Naive thymus-derived CD8-positive, alpha-beta T cell (primary cell): ENCODE measurements at places on chromosomes 13 and 19. TPM values are rescaled to one million over a fixed set of nuclear protein-coding genes. Genes with fewer than 3 reads are reported as not detected.

DNA sequence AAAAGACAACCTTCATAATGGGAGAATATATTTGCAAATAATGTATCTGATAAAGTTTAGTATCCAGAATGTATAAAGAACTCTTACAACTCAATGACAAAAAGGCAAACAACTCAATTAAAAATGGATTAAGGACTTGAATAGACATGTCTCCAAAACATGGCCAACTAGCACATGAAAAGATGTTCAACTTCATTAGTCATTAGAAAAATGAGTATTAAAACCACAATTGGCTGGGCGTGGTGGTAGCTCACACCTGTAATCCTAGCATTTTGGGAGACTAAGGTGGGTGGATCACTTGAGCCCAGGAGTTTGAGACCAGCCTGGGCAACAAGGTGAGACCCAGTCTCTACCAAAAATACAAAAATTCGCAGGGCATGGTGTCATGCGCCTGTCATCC lies 18.8 kb upstream of the ZMYM5 start:
- DNase-seq: no peak

GRCh38 chr13:38872693-38873092 lies 117.9 kb downstream of the STOML3 start:
- peak; percentile 30 for DNase-seq

DNA sequence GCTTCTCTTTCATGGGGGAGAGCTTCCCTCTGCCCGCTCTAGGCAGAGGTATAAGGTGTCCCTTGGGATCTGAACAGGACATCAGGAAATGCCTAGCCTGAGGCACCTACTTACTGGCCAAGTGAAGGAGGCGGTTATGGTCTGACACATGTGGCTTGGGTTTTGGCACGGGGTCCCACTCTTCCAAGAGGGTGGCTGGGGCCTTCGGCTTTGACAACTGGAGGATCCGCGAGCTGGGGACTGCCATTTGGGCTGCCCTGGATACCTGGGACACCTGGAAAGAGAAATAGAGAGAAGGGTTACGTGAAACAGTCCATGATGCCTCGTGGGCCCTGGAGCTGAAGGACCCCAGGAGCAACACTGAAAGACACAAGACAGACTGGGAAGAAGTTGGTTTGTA lies 22.4 kb upstream of the MIER2 start:
- no peak for DNase-seq

NCLN gene
- 23.9 TPM for polyA plus RNA-seq

DNA sequence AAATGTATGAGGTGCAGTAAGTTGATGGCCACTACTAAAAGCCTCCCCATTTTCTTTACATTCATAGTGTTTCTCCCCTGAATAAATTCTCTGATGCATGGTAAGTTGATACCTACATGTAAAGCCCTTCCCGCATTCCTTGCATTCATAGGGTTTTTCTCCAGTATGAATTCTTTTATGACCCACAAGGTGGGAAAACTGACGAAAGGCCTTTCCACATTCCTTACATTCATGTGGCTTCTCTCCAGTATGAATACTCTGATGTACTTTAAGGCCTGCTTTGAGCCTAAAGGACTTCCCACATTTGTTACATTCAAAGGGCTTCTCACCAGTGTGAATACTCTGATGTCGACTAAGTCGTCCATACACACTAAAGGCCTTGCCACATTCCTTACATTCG lies 20.5 kb downstream of the ZNF607 start:
- DNase-seq: no peak

- DNase-seq: peak; percentile 46
These were observed 20.5 kb upstream of the STRN4 start for GRCh38 chr19:46766569-46767317.

DPRX gene
- not detected for polyA plus RNA-seq

GRCh38 chr19:19064811-19065745 lies 1.3 kb downstream of the SLC25A42 start:
- peak; percentile 9 for DNase-seq

ACP7 gene
- polyA plus RNA-seq: not detected

GRCh38 chr19:34308381-34309367 lies 54.3 kb downstream of the GARRE1 start:
- DNase-seq: peak; percentile 46

DNA sequence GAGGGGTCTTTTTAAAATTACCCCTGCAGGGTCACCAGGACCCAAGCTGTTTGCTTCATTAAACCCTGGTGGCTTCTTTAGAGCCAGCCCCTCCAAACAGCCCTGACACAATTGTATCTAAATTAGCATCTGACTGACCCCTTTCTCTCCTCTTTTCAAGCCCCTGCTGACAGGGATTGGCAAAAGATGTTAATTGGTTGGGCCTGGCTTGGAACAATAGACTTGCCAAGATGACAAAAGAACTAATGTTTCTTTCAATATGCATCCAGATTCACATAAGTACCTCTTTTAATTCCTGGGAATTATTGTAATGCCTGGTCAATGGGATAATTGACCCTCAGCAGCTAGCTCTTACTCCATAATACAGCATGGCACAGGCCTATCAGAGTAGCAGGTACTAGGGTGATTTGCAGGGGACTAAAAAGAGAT lies 140.8 kb downstream of the SHISA2 start:
- DNase-seq: no peak

DNA sequence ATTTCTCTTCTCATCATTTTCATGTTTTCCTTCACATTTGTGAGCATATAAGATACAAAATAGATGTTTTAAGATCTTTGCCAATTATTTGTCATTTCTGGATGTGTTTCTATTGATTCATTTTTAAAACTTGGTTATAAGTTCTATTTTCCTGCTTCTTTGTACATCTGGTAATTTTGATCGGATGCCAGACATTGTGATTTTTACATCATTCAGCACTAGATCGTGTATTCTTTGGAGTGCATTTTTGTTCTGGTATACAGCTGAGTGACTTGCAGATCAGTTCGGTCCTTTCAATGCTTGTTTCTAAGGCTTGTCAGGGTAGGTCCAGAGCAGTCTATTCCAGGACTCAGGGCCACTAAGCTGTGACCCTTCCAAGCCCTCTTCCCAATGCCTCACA lies 198.2 kb downstream of the KLF12 start:
- no peak for DNase-seq

PCP2 gene
- polyA plus RNA-seq: 0.76 TPM

DNA sequence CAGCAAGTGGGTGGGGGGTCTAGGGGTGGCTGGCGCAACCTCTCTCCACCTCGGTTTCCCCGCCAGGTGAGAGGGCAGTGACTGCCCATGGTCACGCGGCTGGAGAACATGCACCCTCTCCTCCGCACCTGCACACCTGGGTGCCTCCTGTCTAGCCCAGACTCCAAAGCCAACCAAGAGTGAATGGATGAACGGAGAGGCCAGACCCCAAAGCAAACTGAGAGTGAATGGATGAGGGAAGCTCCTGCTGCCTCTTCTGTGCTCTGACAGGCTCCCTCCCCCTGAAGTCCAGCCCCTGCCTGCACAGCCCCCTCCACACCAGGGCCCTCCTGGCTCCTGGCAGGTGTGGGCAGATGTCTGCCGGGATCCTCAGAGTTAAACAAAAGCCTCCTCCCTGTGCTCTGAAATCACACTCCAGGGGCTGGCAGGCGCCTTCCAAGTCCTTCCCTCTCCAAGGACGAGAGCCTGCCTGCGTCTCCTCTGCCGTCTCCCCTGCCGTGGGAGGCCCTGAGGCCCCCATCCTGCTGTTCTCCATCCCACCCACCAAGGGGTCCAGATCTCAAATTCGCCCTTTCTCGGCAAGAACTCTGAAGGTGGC lies 2.2 kb downstream of the SBNO2 start:
- no peak for DNase-seq

DNA sequence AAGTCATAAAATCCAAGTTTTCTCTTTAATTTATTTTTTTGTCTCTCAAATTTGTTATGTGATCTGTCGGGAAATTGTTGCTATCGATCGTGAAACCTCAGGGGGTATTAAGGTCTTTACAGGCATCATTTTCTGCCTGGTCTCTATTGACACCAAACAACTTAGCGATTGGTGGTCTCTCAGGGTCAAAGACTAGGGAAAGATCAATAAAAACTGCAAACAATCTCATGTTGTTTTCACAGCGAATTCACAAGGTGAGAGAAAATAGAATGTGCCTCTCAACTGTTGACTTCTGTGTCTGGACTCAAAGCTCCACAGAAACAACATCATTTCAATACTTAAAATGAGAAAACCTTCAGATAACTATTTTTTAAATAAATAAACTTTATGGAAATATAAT lies 645.4 kb upstream of the MIR17HG start:
- DNase-seq: no peak

- DNase-seq: no peak
These were observed 686.7 kb downstream of the DIAPH3 start for GRCh38 chr13:59477011-59477410.

N4BP2L2 gene
- 126 TPM for polyA plus RNA-seq

- no peak for DNase-seq
These were observed 402.3 kb upstream of the SLITRK6 start for GRCh38 chr13:86201477-86201876.

DNA sequence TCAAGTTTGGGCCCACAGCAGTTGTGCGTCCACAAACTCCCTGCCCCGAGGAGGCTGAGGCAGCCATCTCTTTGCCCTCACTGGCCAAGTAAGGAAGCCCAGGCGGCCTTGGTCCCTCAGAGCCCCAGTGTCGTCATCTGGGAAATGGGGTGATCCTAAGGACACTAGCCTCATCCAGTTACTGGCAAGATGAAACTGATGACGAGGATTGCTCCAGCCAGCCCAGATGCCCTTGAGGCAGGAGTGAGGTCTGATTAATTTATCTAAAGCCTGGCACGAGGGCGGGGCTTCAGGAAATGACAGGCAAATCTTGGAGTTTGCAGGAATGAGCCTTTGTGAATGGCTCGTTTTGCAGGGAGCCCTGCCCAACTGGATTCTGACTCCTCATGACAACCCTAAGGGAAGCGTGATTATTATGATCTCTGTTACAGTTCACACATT lies 5.6 kb downstream of the LIPE start:
- no peak for DNase-seq

DNA sequence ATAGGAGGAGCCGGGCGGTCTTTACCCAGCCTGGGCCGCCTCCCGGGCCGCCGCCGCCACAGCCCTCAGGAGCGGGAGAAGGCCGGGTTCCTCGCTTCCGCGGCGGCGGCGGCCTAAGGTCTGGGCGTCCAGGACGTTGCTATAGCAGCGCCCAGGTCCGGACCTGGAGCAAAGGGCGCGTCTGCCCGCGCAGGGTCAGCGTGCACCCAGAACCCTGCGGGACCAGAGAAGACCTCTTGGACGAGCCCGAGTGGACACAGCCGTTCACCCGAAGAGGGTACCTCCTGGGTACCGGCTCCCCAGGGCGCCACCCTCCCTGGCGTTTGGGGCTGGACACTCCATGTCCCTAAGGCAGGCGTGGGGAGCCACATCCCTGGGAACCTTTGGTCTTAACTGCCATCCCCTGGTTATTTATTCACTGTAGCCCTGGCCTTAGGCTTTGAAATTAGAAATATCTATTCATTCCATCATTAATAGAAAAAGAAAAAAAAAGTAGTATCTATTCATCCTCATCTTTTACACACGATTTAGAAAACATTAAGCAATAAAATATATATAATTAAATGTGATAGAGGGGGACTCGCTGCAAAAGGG lies 2.4 kb downstream of the DZIP1 start:
- DNase-seq: no peak

GRCh38 chr19:38932425-38933179 lies 1.9 kb downstream of the MRPS12 start:
- DNase-seq: no peak
